ENCODE measurements at places on chromosomes 16 and 17.

DNA sequence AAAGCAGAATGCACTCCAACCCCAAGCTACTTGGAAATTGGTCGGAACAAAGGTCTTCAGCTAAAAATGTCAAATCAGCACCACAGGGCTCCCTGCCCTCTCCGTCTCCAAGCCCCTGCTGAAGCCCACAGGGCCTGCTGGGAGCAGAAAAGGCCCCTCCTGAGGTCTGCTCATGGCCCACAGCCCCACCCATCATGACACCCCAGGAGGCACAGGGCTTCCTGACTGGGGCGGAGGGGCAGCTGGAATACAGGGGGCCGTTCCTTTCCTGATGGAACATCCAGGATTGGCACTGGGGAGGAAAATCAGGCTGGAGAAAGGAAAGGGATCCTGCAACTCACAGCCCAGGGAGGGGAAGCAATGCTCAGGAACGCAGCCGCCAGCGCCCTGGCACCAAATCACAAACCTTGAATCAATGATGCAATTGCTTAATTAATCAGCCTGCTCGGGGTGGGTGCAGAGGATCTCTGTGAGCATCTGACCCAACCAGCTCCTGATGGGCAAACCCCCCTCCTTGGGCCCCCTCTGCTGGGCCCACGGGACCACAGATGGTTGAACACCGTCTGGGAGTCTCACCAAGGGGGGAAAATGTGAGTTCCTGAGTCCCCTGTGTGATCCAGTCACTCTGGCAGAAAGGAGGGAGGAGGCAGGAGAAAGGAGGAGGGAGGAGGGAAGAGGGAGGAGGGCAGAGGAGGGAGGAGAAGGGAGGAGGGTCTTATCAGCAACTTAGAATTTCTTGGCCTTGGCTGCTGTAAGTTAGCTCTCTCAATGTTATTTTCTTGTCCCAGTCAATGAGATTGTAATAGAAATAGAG, 155.5 kb downstream of the ZNF423 start:
- no peak for DNase-seq

DNA sequence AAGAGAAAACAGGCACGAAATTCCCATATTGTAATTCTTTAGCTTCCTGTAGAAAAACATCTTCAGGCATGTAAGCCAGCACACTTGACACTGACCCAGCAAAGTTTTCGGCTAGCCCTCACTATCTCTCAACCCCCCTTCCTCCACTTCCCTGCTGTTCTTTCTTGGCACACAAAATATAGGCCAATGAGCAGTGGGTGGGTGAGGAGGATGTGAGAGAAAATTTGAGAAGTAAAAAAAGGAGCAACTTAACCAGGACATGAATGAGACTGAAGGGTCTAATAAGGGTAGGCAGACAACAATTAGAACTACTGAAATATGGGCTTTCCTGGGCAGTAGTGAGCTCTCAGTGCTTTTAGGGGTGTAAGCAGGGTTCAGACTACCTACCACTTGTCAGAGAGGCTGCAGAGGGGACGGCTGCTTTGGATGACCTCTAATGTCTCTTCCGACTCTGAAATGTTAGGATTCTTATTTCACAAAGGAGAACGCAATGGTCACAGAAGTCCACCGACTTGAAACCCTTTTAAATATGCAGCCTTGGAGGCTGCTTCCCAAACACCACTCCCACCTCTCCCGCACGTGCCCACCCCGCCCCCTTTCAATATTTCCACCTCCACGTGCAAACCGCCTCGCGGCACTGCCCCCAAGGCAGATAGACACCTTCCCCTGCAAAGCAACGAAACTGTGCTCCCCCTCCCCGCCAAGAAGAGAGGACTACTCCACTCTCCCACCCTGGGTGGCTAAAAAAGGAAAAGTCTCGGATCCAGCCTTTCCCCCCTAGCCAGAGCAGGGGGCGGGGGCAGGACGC, 889 bp downstream of the MBTD1 start:
- no peak for DNase-seq

GRCh38 chr16:88434353-88434690, 18.8 kb upstream of the ZFPM1 start:
- no peak for DNase-seq

GRCh38 chr16:85526185-85526974, 86.7 kb upstream of the GSE1 start:
- no peak for DNase-seq

- DNase-seq, result no peak
Measured at GRCh38 chr16:63981639-63982038, 1140.2 kb downstream of the CDH11 start.

DNA sequence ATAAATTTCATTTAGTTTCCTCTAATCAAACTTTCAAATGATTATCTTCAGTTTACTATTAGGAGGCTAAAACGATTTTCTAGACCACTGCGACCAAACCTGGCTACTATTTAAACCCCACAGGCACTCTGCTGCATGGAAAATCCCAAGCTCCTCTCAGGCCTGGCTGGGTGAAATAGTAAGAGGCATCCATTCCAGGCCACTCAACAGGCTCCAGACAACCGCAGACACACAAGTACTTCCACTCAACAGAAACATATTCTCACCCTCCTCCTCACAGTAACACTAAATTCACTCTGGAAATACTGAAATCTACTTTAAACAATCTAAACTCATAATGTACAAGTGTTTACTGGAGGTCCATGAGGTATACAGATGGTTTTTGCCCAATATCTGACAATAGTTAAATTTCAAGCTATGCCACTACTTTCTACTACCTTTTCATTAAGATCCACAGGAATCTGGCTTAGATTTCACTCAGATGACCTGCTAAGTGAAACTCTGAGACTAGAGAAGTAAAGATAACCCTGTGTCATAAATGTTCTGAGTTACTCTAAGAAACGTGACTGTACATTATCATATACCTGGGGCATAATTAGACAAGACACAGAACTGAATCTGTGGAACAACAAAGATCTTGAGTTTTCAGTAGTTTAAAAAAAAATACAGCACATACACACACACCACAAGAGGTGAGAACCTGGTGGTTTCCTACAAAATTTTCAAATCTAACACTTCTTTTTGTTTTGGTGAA, 10.4 kb downstream of the VPS53 start:
- no peak for DNase-seq

DNA sequence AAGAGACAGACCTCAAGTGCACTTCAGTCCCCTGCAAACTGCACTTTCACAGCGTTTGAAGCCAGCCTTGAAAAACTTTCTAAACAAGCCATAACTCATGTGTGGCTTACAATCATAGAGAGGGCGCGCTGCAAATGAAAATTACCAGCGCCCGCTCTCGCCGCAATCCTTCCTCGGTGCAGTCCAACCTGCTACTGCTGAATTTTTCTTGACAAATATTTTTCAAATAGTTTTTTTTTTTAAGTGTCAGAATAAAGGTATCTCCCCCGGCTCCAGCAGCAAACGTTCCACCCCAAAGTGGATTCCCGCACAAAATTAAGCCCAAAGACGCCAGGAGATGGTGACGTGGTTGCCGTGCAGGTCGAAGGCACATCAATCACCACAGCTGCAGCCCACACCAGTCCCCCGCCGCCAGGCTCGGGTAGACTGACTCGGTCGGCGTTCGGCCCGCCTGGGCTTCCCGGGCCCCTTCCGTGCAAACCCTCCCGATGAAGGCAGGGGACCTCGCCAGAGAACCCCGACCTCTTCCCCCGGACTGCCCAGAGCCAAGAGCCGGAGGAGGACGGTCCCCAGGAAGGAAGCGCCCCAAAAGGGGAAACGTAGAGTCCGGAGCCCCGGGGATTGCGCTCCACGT, 630 bp downstream of the GRB2 start:
- peak; percentile 52 for DNase-seq

GRCh38 chr17:40554646-40555295, 10.5 kb downstream of the CCR7 start:
- DNase-seq, result peak; percentile 15

GRCh38 chr16:84228256-84228838, 11.5 kb downstream of the KCNG4 start:
- no peak for DNase-seq

GRCh38 chr16:87491522-87492290, 1.1 kb downstream of the ZCCHC14 start:
- DNase-seq, result peak; percentile 27

DNA sequence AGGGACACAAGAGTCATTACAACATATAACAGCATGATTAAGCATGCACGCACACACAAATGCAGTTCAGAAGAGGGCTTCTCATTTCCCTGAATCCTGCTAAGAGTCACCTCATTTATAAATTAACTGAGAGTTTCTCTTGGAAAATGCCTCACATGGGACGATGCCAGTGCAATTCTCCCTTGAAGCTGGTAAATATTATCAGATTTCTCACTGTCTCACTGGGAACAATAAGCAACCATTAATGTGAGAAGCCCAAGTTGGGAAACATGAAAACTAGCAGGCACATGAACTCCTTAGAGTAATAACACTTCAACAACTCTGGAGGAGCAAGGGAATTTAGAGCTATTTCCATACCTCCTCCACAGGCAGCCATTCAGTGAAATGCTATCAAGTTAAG, 26.4 kb downstream of the SETD6 start:
- no peak for DNase-seq

DNA sequence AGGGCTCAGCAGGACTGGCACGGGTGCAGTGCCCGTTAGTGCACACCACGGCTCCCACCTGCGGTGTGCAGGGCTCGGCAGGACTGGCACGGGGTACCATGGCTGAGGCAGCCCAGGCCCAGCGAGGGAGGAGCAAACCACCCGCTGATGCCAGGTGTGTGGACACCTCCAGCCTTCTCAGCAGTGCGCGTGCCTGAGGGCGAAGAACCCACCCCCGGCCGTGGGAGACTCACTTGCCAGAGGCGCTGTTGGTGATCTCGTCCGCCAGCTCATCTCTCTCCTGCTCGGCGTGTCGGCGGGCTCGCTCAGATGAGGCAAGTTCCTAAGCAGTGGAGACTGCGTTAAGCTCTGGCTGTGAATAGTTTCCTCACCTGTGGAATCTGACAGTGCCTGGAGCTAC, 45.4 kb downstream of the NDEL1 start:
- no peak for DNase-seq

DNA sequence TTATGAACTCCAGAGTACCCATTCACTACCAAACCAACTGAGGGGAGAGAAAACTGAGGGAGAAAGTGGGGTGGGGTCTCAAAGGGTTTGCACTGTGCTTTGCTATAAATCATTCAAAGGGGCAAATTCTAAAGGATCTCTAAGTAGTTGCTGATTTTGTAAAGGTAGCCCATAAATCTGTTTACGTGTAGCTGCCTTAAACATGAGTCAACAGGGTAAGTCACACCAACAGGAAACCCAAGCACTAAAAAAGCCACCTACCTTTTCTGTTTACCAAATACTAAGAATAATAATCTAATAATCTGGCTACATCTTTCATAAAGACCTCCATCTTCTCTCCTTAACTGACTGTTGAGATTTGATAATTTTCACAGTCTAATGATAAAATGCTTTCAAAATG, 8.4 kb upstream of the HSBP1 start:
- DNase-seq, result no peak

DNA sequence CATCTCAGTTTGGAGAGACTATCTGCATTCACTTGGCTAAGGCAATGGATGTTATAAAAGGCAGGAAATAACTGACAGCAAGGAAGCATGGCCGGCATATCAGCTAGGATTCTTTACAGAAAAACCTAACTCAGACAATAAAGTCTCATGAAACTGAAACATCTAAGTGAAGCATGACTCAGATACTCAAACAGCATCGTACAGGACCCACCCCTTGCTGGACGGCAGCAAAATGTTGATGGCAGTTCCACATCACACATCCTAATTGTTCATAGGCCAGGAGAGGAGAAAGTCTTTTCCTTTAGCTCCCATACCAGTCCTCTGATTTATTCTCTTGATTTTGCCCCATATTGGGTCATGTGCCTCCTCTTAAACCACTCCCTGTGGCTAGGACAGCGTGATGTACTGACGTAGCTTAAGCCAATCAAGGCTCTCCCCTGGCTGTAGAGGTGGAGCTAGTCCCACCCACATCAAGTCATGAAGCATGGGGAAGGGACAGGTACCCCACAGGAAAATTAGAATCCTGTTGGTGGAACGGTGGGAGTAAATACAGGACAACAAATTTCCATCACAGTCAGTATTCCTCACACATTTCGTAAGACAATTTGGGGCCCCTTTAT, 178.9 kb downstream of the IRX3 start:
- no peak for DNase-seq

DNA sequence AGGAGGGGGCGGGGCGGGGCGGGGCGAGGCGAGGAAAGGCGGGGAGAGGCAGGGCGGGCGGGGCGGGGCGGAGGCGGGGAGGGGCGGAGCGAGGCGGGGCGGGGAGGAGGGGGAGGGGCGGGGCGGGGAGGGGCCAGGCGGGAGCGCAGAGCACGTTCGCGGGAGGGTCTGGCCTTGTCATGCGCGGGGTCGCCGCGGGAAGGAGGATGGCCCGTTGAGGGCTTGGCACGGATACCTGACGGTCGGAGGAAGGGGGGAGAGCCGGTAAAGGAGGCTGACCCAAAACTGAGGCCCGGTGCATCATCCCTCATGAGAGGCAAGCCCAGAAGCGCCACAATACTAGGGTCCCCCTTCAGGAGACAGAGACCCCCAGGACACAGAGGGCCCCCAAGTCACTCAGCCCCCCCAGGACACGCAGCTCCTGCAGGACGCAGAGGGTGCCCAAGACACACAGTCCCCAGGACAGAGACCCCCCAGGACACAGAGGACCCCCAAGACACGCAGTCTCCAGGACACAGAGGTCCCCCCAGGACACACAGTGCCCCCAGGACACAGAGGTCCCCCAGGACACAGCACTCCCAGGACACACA, 593 bp upstream of the WDR45B start:
- DNase-seq, result peak; percentile 53

DNA sequence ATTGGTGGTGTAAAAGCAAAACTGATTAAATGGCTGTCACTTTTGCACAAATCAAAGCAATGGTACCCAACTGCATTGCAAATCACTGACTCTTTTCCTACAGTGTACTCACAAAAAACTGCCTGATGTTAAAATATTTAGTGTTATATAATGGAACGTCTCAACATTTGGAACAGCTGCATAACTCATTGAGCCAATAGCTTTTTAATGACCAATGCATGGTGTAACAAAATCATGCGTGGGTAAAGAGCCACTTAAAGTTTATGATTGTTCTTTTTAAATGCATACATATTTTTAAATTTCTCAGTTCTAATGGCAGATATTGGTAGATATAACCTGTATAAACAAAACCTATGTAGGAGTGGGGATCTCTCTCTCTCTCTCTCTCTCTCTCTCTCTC, 204.0 kb upstream of the MPHOSPH6 start:
- DNase-seq, result no peak

DNA sequence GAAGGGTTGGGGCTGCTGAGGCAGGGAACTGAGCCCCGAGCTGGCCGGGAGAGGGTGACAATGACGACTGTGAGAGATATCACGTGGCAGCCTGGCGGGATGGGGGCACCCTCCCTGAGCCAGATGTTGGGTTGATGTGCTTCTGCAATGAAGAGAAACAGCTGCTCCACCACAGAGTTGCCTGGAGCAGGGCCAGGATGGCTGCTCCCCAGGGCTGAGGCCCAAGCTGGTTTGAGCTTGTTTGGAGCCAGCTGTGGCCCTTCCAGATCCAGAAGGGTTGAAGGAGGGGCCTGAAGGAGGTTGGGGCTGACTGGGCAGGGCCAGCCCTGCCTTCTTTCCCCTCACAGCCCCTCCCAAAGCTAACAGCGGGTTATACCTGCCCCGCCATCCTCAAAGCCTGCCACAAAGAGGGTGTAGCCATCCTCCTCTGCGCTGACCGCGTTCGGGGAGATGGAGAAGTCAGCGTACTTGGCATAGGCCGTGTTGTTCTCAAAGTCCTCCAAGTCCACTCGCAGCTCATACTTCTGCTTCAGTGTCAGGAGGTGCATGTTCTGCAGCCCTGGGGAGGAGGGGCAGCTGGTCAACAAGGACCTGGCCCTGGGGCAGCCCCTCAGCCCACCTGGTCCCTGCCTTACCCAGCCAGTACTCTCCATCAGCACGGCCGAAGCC, 2.1 kb downstream of the MFAP4 start:
- DNase-seq, result no peak

- peak; percentile 70 for DNase-seq
Measured at GRCh38 chr17:81394921-81395599, at the start of gene BAHCC1. BAHCC1 (plus strand) TSS chr17:81395457; CDS start chr17:81399740, 4,283 bp downstream.

Data from activated B cell treated with CpG ODN at 0.5 μM for 24 hours (primary cell).